Cardiac muscle cell (in vitro differentiated cells and primary cell): ENCODE measurements at places on chromosomes 3 and 15. TPM values are rescaled to one million over a fixed set of nuclear protein-coding genes. Genes with fewer than 3 reads are reported as not detected.
A peak's percentile ranks its signal among the peaks of the same experiment; 100 is the strongest.

The C3orf20 gene
- 0.21 and 0.92 TPM in 2 replicates for total RNA-seq

The CFAP91 gene
- 0.53 and 0.92 TPM in 2 replicates for total RNA-seq

The EAF2 gene
- total RNA-seq: 0.67 and 1.7 TPM in 2 replicates

The ALDH1L1 gene
- 1.3 and 2.6 TPM in 2 replicates for total RNA-seq

The GRM7 gene
- total RNA-seq: 1.1 and 1.7 TPM in 2 replicates

The VIPR1 gene
- 0.35 and 1.6 TPM in 2 replicates for total RNA-seq

The IL17RB gene
- total RNA-seq: 8.4 and 13.1 TPM in 2 replicates

The SPESP1 gene
- not detected in 2 replicates for total RNA-seq

The SCG5 gene
- total RNA-seq: 9.0 and 14.4 TPM in 2 replicates

The SEMA6D gene
- total RNA-seq: 71.3 and 90.6 TPM in 2 replicates

The DHX30 gene
- total RNA-seq: 118 and 120 TPM in 2 replicates

The CCR8 gene
- total RNA-seq: not detected in 2 replicates

The RAB27A gene
- total RNA-seq: 5.3 and 7.7 TPM in 2 replicates

DNA sequence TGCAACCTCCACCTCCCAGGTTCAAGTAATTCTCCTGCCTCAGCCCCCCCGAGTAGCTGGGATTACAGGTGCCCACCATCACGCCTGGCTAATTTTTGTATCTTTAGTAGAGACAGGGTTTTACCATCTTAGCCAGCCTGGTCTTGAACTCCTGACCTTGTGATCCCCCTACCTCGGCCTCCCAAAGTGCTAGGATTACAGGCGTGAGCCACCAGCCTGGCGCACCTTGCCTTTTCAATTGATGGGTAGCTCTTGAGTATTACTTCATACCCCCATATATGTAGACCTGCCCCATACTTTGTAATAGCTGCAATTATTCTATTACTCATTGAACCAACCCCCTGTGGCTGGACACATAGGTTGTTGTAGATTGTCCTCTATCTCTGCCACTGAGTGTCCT, 101.3 kb downstream of the LRRK1 start:
- DNase-seq: no peak

DNA sequence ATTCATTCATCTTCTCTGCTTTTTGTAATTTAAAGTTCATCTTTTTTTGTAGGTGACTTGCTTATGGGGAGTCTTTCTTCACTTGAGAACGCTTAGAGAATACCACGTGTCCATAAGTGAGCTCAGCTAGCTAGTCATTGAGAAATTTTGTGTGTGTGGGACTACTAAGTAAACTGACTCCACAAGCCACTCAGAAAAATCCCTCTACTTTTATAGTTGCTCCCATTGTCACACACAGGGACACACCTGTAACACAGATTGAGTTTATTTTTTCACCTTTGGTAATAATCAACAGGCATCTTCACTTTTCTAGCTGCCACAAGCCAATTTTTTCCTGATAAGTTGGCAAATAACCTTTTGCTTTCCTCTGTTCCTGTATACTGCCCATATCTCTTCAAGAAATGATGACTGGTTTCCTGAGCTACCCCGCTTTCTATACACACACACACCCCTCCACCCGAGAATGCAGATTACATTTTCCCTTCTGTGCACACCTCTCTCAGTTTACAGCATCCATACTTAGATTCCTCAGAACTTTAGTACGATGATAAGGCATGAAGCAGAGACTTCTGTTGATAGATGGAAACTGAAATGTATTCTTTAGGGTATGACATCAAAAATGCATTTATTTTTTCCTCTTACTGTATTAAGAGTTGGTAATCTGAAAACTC, 4.6 kb downstream of the TSC22D2 start:
- DNase-seq: peak; percentile 81

GRCh38 chr3:29643034-29643425, 362.2 kb downstream of the RBMS3 start:
- no peak for DNase-seq

GRCh38 chr3:113754494-113755159, 7.8 kb downstream of the ATP6V1A start:
- no peak for DNase-seq

DNA sequence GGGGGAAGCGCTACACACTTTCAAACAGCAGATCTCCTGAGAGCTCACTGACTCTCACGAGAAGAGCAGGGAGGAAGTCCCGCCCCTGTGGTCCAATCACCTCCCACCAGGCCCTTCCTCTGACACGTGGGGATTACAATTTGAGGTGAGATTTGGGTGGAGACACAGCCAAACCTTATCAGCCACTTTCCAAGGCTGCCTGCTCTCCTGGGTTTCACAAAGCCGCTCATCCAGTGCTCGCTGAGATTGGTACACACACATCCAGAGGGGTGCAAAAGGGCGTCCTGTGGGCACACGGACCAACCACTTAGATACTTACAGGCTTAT, 23.1 kb downstream of the XXYLT1 start:
- DNase-seq: no peak

DNA sequence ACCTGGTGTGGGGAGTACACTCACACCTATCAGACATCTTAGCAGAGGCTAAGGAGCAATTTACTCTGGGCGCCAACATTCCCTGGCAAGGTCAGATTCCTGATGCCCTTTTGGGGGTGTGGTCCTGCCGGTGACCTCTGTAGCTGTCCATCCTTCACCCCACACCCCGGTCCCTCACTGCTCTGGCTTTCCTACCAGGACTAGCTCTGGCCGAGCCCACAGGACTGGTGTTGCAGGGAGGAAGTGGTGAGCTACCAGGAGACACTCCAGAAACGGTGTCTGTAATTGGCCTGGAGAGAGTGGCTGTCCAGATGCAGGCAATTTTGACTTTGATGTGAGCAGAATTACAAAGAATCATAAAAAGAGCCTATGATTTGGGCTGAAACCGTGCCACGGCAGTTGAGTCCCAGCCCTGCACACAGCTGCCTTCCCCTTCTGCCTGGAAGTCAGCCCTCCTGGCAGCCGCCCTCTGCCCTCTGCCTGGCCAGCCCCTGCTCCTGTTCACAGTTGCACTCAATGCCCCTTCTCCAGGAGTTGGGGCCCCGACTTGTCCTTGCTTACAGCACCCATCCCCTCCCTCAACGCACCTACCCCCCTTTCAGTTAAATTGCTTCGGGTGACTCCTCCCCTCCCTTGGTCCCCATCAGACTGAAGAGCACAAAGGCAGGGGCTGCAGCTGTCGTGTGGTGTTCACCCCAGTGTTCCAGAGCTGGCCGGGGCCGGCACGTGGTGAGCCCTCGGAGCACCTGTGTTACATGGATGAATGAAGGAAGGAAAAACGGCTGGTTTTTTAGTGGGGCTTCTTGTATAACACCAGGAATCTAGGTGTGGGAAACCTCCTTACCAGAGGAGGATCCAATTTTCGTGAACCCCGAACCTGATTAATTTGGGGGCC, 80.2 kb upstream of the TPM1 start:
- no peak for DNase-seq

DNA sequence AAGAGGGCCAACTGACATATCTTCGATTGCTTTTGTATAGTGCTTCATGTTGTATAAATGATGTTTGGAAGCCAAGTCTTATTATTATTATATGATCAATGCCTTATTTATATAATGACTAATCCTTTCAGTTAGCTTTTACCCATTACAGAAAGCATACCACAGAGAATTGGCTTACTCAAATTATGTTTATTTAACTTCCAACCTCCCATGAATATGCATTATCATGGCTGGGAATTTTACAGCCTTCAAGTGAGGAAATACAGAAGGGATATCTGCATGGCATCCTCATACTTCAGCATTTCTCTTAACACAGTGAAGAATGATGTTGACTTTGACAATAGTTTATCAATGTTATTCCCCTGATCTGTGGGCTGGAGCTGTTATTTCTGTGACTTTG, 225.9 kb upstream of the GAP43 start:
- no peak for DNase-seq

GRCh38 chr3:23623844-23624243, 181.9 kb upstream of the UBE2E1 start:
- no peak for DNase-seq

- DNase-seq: peak; percentile 54
These were observed 866 bp downstream of the TNIK start for GRCh38 chr3:171459137-171459941.

- peak; percentile 82 for DNase-seq
These were observed 87.2 kb upstream of the XCR1 start for GRCh38 chr3:46114323-46114988.

- no peak for DNase-seq
These were observed 15.1 kb downstream of the CALML4 start for GRCh38 chr15:68190048-68190447.

- no peak for DNase-seq
These were observed 97.8 kb downstream of the CHSY1 start for GRCh38 chr15:101153801-101154656.
